RWPE1 (cell line): ENCODE measurements at places on chromosomes 7 and 10.

DNA sequence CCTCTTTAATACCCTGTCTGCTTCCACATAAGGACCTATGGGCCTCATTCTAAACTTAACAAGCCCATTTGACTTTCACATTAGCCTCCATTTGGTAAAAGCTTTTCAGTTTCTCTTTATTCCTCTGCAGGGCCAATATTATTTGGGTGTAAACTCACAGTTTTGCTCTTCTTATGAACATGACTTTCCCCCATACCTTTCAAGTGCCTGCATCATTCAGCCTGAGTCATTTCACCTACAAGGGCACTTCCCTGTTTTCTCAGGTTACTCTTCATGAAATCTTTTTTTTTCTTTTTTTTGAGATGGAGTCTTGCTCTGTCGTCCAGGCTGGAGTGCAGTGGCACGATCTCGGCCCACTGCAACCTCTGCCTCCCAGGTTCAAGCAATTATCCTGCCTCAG, 1258.1 kb upstream of the CELF2 start:
- no peak for DNase-seq

GRCh38 chr7:98235901-98236300, 16.1 kb downstream of the TECPR1 start:
- no peak for DNase-seq

DNA sequence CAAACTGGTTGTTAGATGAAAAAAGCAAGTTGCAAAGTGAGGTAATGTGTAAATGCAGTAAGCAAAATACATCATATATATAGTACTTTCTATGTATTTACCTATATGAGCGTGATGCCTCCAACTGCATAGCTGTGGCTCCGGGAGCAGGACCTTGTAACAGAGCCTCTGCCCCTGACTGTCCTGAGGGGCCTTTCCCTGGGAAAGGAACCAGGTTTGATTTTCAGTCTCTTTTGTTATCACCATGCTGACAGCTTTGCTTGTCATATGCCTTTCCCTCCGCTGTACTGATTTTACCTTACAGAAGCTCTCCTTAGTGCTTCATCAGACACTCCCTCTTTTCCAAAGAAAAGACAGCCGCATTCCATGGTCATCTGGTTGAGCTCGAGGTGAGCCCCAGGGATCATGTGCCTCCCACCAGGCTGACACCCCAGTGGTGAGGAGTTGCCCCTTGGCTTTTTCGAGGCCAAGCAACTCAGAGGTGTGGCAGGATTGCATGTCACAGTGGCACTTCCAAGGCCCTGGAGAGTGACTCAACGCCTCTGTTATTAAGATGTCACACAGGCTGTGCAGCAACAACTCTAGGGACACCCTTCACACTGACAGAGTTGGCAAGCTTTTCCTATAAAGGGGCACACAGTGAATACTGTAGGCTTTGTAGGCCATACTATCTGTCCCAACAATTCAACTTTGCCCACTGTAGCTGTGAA, 78.9 kb downstream of the ALOX5 start:
- no peak for DNase-seq

- no peak for DNase-seq
Measured at GRCh38 chr7:80443325-80443724, 68.5 kb downstream of the GNAT3 start.

- peak; percentile 1 for DNase-seq
Measured at GRCh38 chr7:120089968-120090367, 183.0 kb upstream of the KCND2 start.

GRCh38 chr10:117531371-117532002, 11.1 kb upstream of the EMX2 start:
- no peak for DNase-seq

- no peak for DNase-seq
Measured at GRCh38 chr10:7407368-7408290, 3.2 kb downstream of the SFMBT2 start.

DNA sequence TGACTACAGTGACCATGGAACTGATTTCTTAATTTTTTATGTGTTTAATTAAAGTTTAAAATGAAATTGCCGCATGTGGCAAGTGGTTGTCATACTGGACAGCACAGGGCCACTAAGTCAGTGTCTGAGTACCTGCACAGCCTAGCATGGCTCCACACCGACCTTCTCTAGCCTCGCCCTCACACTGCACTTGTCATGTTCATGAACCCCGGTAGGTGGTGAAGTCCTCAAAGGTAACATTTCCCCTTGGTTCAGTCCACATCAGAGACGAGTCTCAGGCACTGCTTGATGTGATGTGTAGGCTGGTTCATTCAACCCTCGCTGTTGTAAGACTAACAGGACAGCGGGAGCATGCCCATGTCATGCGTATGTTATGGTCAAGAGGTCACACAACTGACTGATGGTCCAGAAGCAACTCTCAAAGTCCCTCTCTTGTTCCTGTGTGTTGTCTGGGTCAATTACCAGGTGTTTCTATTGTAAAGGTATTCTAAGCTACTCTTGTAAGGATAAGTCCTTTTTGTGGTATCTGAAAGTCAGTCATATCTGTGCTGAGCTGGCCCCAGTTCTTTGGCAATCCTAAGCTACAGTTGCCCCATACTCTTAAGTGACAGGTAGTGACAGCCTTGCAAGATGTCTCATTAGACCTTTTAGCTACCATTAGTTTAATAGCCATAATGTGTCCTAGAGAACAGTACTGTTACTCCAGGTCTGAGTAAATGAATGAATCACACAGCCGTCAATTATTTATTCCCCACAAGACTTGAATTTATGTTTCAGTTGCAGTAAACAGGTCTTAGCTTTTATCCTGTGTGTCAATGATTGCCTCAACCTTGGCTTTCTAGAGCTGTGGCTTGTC, 32.9 kb upstream of the ZC3HAV1L start:
- DNase-seq = no peak

DNA sequence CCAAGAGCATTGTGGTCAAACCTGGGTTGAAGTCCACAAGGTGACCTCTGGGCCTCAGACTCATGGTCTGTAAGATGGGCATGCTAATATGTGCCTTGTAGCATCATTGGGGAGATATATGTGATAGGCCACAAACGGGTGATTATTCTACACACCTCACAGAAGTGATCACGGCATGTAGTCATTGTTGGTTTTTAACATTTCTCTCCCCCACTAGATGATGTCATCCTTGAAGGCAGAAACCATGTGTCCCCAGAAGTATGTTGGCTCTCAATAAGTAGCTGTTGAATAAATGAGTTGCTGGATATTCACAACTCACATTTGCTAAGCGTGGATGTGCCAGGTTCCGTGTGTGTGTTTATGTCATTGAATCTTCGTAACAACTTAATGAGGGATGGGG, 42.4 kb downstream of the GATA3 start:
- no peak for DNase-seq

GRCh38 chr10:75395066-75395931, 6.3 kb downstream of the ZNF503 start:
- DNase-seq = no peak

DNA sequence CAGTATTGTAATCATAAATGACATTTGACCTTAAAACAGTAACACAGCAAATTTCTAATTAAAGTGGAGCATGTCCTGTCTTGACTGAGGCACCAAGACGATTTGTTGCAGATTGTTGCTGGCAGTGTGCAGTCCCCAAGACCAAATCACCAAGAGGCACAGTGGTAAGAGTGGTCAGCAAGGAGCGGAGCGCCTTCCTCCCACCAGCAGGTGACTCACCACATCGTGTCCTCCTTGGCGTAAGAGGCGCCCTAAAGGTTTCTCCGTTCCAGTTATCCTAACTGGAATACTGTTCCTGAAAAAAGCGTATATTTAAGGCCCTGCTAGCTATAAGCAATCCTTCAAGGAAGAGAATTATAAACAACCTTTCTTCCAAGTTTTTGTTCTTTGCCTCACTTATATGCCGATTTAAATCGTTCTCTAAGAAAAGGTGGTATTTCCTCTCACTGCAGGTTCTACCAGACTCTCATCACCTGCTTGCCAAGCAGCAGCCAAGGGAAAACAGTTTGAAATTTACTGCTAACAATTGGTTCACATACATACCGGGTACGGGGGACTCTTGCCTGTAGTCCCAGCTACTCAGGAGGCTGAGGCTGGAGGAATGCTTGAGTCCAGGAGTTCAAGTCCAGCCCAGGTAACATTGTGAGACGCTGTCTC, 10.7 kb upstream of the REPIN1 start:
- no peak for DNase-seq

GRCh38 chr10:63765126-63765525, 243.9 kb downstream of the REEP3 start:
- DNase-seq = peak; percentile 69

DNA sequence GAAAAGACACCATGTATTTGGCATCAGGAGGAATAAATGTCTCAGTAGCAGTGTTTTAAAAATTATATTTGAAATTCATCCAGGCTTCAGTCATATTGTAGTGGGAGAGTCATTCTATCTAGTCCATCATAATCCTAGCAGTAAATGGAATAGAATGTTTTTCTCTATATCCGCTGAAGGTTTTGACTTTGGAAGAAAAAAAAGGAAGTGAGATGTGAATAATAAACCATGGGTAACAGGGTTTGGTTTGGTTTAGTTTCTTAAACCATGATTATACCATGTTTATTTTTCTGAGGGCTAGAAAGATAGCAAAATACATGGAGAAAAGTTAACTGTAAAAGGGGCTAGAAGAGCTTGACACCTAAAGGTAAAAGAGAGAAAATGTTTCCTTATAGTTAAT, 16.4 kb upstream of the BPGM start:
- no peak for DNase-seq

DNA sequence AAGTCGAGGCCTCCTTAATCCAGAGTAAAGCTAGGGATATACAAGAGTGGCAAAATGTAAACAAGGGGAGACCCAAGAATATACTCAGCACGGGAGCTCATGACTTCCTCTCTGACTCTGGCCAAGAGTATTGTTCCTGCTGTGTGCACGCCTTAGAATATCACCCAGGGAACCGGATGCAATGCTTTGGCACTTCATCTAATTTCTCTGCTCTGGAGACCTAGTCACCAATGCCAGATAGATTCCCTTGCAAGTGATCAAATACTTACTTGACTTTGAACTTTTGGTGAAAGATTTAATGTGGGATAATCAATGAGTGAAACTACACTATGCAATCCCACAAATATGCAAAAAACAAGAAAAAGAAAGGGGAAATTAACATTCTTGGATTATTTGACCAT, 695.5 kb downstream of the INHBA start:
- no peak for DNase-seq

DNA sequence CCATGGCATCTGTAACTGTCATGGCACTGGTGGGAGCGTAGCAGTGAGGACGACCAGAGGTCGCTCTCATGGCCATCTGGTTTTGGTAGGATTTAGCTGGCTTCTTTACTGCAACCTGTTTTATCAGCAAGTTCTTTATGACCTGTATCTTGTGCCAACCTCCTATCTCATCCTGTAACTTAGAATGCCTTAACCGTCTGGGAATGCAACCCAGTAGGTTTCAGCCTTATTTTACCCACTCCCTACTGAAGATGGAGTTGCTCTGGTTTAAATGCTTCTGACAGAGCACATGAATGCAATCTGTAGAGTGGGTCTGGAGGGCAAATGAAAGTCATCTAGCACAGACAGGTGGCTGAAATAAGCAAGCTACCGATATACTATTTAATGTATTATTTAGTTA, 55.3 kb upstream of the OPN4 start:
- DNase-seq = no peak

DNA sequence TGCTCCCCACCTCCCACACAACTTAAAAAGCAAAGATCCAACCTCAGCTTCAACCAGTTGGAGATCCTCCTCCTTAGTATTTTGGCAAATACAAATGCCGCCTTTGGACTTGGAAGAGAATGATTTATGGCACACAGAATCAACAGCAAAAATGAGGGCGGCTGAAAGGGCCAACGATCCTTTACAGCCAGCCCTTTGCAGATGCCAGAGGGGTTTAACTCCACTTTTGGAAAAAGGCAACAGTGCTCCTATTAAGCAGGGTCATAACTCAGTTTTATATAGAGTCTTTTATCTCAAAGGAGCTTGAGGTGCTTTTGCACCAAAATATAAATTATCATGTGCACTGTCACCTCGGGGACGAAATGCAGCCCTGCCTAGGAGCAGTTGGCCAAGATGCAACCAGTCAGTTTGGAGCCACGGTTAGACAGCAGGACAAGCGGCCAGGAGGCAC, 56.7 kb upstream of the JCAD start:
- no peak for DNase-seq

GRCh38 chr10:69323622-69324021, 45.3 kb downstream of the HK1 start:
- DNase-seq = no peak

GRCh38 chr7:155523168-155523675, 23.1 kb downstream of the CNPY1 start:
- DNase-seq = no peak

DNA sequence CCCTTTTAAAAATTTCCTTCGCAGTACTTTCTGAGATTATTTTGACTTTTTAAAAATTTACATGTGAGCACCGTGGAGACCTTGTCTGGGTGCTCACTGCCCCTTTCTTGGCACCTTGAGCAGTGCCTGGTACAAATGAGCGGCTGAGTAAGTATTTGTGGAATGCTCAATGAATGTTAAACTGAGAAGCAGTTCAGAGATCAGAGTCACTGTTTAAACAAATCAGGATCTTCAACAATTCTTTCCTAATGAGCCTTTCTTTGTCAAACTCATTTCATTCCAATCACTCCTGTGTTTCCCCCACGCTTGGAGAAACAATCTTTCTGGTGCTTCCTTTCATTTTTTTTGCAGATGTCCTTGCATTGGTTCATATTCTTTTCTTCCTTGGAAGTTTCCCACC, 611.3 kb upstream of the GALNT17 start:
- DNase-seq = no peak

DNA sequence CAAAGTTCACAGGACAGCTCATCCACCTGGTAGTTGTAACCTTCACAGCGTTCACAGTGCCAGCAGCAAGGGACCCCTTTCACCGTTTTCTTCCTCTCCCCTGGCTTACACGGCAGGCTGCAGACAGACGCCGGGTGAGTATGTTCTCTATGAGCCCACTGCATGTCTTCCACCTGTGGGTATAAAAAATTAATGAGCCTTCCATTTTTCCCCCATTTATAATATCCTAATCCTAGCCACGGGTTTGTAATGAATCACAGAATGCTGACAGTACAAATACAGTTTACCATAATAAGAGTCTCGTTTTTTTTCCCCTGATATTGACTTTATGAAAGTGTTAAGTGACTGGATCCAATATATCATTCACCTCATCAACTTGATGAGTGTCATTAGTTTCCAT, 719.0 kb downstream of the GRM8 start:
- DNase-seq = no peak
